ENCODE measurements at places on chromosomes 1 and 21.

- no peak for DNase-seq
Observed at GRCh38 chr1:3061981-3062615, 6.9 kb upstream of the PRDM16 start.

- no peak for DNase-seq
Observed at GRCh38 chr1:175188936-175189335, 3.6 kb downstream of the KIAA0040 start.

GRCh38 chr1:32963746-32964460 is 706 bp downstream of the RNF19B start:
- DNase-seq: peak; percentile 33

DNA sequence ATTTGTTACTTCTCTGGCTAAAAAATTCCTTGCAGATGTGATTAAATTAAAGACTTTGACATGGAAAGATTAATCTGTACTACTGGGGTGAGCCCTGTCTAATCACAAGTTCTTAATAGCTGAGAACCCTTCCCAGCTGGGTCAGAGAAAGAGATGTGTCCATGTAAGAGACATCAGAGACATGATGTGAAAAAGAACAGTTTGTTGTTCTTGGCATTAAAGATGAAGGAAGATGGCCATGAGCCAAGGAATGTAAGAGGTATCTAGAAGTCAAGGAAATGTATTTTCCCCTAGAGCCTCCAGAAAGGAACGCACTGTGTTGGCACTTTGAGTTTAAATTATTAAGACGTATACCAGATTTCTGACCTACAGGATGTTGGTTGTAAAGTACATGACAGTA is 1271.5 kb upstream of the PRMT6 start:
- no peak for DNase-seq

DNA sequence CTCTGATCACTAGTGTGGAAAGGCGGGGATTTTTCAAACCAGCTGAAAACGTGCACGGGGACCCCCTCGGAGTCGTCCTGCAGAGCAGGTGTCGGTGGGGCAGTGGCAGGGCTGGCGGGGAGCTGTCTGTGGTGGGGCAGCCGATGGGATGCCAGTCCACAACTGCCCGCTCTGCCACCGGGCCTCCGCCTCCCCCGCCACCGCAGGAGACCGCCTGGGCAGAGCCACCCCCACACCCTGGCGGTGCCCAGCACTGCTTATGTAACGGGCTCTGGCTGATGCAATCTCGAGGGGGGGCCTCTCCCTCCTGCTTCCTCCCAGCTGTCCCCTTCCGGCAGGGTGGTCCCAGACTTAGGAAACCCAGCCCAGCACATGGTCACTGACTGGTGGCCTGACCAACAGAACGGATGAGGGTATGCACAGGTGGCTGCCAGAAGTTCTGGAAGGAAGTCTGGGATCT is 9.3 kb downstream of the CHD5 start:
- no peak for DNase-seq

DNA sequence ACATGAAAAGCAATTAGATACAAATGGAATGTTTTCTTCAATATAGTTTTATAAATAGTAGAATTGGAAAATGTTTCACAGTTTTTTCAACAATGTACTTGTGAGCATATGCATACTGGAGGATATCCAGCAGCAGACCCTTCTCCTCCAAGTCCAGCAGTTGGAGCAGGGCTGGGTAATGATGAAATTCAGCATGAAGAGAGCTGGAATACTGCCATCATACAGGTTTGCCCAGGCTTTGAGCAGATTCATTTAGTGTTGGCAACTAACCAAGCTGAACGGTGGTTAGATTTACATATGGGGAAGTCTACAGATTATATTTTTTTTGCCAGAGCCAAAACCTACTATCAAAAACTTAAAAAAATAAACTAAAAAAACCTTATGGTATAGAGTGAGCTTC is 38.3 kb downstream of the WDR3 start:
- no peak for DNase-seq

DNA sequence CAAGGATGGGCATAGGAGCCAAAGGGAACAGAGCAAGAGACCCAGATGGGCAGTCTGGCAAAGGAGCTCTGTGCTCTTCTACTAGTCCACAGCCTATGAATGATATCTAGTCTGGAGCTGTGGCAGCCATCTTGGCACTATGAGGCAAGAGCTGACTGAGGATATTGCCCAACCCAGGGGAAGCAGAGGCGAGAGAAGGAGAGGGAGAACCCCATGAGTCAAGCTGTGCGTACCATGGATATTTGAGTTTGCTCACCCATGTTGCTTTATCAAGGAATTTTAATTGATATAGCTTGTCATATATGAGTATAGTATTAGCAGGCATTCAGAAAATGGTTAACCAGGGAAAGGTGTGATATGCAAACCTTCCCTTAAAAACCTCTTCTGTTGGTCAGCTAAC is 420.9 kb downstream of the PRDM2 start:
- no peak for DNase-seq

DNA sequence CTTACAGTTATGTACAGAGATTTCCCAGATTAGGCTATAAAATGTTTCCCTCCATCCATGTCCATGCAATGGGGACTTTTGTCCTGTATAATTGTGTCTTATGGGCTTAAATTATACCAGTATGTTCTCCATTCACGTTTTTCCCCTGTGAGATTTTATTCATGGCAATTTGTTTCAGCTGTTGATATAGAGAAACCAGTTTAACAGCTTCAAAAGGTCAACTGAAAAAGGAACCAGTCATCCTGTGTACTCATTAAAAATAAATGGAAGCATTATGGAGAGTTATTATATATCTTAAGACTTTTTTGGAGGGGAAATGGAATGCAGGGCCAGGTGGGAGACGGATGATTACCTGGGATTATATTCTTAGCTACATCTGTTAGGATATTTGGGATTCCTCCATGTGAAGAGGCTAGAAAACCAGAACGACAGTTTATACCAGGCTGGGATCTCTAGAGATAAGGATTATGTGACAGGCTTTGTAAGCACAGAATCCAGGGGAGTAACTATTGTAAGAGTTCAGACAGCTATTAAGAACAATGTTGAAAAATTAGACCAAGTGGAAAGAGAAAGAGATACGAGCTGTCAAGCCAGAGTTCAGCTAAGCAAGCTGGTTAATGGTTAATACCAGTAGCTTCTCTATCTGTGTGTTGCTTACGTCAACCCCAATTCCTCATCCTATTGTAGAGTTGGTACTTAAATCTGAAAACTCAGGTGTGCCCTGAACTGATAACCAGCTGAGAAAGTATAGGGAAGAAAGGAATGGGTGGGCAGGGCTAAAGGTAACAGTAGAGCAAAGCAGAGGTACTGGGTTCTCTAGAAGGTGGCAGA is 12.4 kb upstream of the ZNF697 start:
- DNase-seq: no peak

DNA sequence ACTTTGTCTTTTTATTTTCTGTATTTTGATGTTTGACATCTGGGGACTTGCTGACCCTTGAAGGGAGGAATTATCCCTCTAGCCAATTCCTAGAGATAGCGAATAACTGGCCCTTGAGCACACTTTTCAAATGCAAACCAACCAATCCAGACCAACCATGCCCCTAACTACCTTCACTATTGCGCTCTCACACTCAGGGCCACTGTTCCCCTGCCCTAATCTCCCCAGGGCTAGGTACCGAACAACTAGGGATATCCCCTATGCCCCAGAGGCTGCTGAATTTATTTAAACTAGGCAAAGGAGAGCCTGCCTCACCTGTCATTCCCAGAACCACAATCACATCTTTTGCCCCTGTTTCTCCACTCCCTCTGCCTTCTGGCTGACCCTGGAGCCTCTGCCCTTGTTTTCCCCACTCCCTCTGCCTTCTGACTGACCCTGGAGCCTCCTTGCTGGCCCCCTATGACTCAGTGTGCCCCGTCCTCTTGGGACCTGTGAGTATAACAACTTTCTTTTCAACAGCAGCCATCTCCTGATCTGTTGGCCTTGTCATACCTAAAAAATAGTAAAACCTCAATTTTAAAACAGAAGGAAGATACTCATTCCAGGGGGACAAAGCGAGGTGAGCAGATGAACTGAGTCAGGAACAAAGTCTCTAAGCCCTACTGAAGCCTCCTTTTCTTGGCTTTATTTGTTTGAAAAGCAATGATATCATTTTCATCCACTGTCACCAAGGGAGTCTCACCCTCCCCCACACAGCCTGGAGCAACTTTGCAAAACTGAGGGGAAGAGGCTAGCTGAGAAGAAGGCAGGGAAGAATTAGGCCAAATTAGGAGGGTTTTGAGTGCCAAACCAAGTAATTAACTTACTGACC is 115.5 kb downstream of the NMNAT2 start:
- DNase-seq: no peak

GRCh38 chr1:84103197-84103992 is 40.7 kb upstream of the PRKACB start:
- no peak for DNase-seq

DNA sequence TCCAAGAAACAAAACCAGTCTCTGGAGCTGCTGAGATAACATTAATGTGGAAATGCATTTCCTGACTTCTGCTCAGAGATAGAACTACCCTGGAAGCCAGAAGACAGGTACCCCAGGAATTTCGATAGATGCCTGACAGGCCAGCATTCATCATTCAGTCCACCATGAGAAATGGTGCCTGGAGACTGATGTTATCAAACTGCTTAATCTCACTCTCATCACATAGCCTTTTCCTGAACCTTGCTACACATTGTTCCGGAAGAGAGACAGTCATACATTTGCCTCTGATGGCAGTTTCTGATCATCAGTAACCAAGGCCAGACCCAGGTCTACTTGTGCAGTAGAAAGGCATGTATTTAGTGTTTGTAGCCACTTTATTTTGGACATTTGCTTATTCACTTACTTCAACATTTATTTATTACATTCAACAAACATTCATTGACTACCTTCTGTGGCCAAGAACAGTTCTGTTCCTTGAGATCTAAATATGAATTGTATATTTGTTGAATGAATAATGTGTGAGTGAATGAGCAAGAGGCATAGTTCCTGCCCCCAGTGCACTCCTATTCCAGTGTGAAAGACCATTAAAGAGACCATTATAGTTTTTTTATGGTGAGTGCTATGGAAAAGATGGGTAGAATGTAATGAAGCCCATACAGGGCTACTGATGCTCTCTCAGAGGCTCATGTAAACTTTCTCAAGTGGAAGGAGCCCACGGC is 485.7 kb downstream of the NUF2 start:
- no peak for DNase-seq

GRCh38 chr1:229155472-229155871 is 115.4 kb upstream of the RAB4A start:
- no peak for DNase-seq

DNA sequence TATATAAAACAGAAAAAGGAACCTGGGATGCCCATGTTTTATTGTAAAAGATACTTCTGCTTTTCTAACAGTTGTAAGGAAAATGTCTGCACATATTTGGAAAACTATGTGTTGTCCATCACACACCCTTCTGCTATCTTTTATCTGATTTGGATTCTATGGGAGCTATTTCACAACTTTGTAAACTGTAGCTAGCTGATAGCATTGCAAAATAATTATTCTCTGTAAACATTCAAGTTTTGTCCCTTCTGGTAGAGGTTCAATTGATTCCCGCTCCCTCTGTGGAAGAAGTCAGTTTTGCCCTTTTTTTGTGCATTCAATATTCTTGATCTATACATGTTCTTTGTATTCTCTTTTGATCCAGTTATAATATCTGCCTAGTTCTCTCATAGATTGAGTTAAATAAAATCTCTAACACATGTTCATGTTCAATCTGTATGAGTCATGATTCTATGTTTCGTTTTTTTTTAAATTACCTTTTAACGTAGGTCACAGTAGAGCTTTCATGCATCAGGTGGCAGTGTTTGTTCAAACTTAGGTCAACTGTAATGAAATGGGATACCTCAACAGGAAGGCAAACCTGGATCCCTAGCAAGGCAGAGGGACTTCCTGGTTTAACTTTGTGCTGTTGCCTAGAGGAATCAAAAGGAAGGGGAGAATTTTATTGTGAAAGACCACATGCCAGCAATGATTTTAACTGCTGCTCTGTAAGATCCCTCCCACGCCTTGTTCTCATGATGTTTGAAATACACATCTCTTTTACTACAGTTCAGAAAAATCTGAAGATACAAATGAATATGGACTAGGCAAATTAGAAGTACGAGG is 26.0 kb upstream of the BCL9 start:
- no peak for DNase-seq

GRCh38 chr1:167057241-167057688 is 32.9 kb downstream of the GPA33 start:
- DNase-seq: no peak

GRCh38 chr1:91997607-91998195 is 32.1 kb upstream of the EPHX4 start:
- DNase-seq: no peak

DNA sequence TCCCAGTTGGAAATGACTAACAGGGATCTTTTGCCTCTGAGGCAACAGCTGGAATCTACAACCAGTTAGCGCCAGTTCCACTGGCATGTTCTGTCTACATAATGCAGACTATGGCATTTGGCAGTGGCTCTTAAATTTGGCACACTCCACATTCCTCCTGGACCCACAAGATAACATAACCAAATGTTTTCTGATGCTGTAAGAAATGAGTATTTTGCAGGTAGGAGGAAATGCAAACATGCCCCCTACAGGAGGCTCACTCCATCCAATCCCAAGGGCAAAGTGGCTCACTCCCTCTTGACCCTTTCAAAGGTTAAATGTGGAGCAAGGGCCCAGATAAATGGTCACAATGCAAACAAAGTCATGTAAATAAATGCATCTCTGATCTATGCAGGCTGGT is 129.2 kb upstream of the PROX1 start:
- DNase-seq: no peak

GRCh38 chr1:20493839-20494608 is 8.0 kb upstream of the CAMK2N1 start:
- DNase-seq: peak; percentile 63

Measured in stimulated activated CD4-positive, alpha-beta T cell treated with anti-CD3 and anti-CD28 coated beads, TNF-alpha, amount 100 ng/mL, for 4 hours (primary cell).